ENCODE measurements at places on chromosomes 11 and 22. TPM values are rescaled to one million over a fixed set of nuclear protein-coding genes. Genes with fewer than 3 reads are reported as not detected.

The DUSP8 gene
- 1.6 TPM for total RNA-seq

The FAM181B gene
- total RNA-seq, result 0.07 TPM

The MS4A3 gene
- not detected for total RNA-seq

The MUC2 gene
- total RNA-seq, result 0.11 TPM

The PKP3 gene
- total RNA-seq, result 38.6 TPM

The TMEM151A gene
- total RNA-seq, result 4.0 TPM

The MS4A12 gene
- total RNA-seq, result not detected

The OR4D5 gene
- not detected for total RNA-seq

The CADM1 gene
- 23.4 TPM for total RNA-seq

The KCNQ1OT1 gene
- total RNA-seq, result 0.03 TPM

The MRGPRE gene
- not detected for total RNA-seq

The ACAT1 gene
- total RNA-seq, result 86.0 TPM

The TEX54 gene
- not detected for total RNA-seq

The FAM111B gene
- total RNA-seq, result 7.7 TPM

The ARHGEF17 gene
- 13.3 TPM for total RNA-seq

The CD3D gene
- total RNA-seq, result not detected

The BLID gene
- not detected for total RNA-seq

The ZNF214 gene
- total RNA-seq, result 0.98 TPM

The BTG4 gene
- not detected for total RNA-seq

The P2RX3 gene
- not detected for total RNA-seq

The CNIH2 gene
- 2.4 TPM for total RNA-seq

The CBLIF gene
- total RNA-seq, result not detected

The TENM4 gene
- 0.01 TPM for total RNA-seq

The CD6 gene
- not detected for total RNA-seq

The ART5 gene
- total RNA-seq, result 0.27 TPM

The ANKK1 gene
- total RNA-seq, result not detected

The CD44 gene
- 923 TPM for total RNA-seq

The PICALM gene
- 84.8 TPM for total RNA-seq

The OR51B2 gene
- not detected for total RNA-seq

The UCP3 gene
- 1.2 TPM for total RNA-seq

The IL18 gene
- 107 TPM for total RNA-seq

The OR6Q1 gene
- total RNA-seq, result not detected

The ACR gene
- total RNA-seq, result 0.11 TPM

The MPPED1 gene
- total RNA-seq, result not detected

The MMP12 gene
- total RNA-seq, result not detected

The ZW10 gene
- 13.1 TPM for total RNA-seq

The OR51B5 gene
- total RNA-seq, result 0.10 TPM

The GLYATL2 gene
- not detected for total RNA-seq

The NCR3LG1 gene
- total RNA-seq, result 2.6 TPM

The ARHGAP20 gene
- not detected for total RNA-seq
